ENCODE measurements at places on chromosomes 12 and 14.

DNA sequence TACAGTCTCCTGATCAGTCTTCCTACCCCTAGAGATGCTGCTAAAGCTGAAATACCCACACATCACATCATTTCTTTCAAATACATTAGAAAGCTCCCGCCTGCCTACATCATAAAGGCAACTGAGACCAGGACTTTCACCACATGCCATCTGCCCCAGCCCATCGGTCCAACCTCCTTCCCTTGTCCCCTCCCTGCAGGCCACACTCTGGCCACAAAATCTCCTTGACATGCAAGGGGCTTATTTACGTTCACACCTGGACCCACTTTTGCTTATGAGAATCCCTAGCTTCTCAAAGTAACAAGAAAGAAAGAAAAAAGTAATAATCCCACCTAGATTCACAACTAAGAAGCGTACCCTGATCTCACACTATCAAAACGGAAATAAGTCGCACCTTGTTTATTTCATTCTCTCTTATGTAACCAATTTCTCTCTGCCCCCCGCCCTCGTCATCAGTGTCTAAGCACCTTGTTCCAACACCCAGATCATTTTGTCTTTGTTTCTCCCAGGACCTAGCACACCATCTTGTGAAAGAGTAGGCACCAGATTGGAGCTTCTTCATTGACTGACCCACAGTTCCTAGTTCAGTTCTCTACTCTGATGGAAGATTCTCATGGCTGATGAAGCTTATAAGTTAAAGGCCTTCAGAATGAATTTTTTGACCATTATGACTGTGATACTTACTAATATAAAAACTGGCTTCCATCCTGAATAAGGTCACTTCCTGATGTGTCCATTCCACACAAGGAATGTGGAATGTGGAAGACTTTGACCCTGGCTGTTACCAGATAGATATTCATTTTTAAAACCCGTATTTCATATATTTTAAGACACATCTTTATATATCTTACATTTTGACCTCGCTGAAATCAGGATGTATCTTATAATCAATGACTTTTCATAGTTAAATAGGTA is 7.7 kb downstream of the WSB2 start:
- no peak for DNase-seq

GRCh38 chr12:64090047-64090446 is 132.0 kb downstream of the KICS2 start:
- no peak for DNase-seq

- peak; percentile 9 for DNase-seq
These were observed 633 bp downstream of the STX2 start for GRCh38 chr12:130838284-130838950.

- no peak for DNase-seq
These were observed 220.5 kb upstream of the PRICKLE1 start for GRCh38 chr12:42810006-42810405.

- no peak for DNase-seq
These were observed 189.1 kb downstream of the PIWIL1 start for GRCh38 chr12:130526813-130527212.
